ENCODE measurements at places on chromosomes 4 and X. TPM values are rescaled to one million over a fixed set of nuclear protein-coding genes. Genes with fewer than 3 reads are reported as not detected.

C4orf50 gene
- not detected for total RNA-seq

PPP1R2C gene
- total RNA-seq, result not detected

CACNA1F gene
- not detected for total RNA-seq

HS3ST1 gene
- total RNA-seq, result not detected

IGSF1 gene
- total RNA-seq, result under 0.01 TPM

PRR32 gene
- total RNA-seq, result not detected

BANK1 gene
- 0.15 TPM for total RNA-seq

GDPD2 gene
- total RNA-seq, result not detected

CPE gene
- 11.6 TPM for total RNA-seq

FRG2 gene
- not detected for total RNA-seq

ADH1C gene
- 0.34 TPM for total RNA-seq

MCF2 gene
- not detected for total RNA-seq

IRS4 gene
- total RNA-seq, result not detected

MUC7 gene
- total RNA-seq, result not detected

FREM3 gene
- total RNA-seq, result not detected

CRMP1 gene
- 2.1 TPM for total RNA-seq

RHOH gene
- not detected for total RNA-seq

TMPRSS11A gene
- not detected for total RNA-seq

CENPC gene
- 10.4 TPM for total RNA-seq
